ENCODE measurements at places on chromosomes 7 and 10. TPM values are rescaled to one million over a fixed set of nuclear protein-coding genes. Genes with fewer than 3 reads are reported as not detected.

Gene FAM25C
- total RNA-seq, result not detected

Gene ACTR3C
- 3.6 TPM for total RNA-seq

- H3K27ac ChIP-seq, result no peak overlapping the region
- no peak for DNase-seq
- H3K4me1 ChIP-seq, result no peaks in the 10 kb centered on the region
- H3K36me3 ChIP-seq, result no peaks in the 10 kb centered on the region
- no peak overlapping the region for H3K4me3 ChIP-seq
Measured at GRCh38 chr7:11818281-11818680, 13.7 kb downstream of the THSD7A start.

DNA sequence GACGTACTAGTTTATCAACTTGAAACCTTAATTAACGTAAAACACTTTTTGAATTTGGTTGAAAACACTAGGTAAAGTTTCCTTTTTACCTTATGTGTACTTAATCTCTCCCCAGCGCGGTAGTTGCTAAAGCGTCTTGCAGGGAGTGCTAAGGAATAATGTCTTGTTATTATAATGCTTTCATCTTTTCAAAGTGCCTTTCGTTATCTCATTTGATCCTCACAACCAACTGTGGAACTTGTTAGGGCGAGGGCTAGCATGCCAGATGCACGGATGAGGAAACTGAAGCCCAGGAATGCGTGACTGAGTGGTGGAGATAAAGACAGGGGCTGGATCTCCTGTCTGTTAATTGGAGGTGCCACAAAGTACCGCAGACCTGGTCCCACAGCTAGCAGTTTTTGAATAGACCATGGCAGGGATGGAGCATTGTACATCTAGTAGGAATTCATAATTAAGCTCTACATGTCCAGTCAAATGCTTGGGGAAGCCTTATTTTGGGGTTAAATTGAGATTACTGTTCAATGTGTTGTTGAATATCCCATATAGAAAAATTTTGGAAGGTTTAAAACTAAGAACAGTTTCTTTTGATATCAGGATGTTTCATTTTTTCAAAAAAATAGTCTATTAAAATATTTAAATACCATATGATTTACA, 234.3 kb downstream of the SH2D4B start:
- H3K27me3 ChIP-seq, result peaks cover 81% of the 10 kb centered on the region
- no peak overlapping the region for H3K27ac ChIP-seq
- H3K36me3 ChIP-seq, result no peaks in the 10 kb centered on the region
- no peak overlapping the region for H3K4me3 ChIP-seq

DNA sequence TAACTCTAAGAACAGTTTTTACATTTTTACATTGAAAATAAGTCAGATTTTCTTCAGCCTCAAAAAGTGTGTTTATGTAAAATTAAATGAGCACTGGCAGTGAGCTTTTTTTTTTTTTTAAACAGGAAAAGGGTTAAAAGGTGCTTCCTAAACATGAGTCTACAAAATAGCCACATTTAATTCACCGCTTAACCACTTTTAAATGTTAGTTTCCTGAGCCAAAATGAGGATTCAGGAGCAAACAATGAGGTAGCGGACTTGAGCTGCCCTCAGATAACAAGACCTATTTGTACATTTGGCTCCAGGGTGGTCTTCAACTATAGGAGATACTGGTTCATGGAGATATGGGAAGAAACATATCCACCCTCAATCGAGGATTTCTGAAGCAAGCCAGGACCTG, 22.8 kb downstream of the AKR1C3 start:
- no peak overlapping the region for H3K27ac ChIP-seq
- no peaks in the 10 kb centered on the region for H3K4me1 ChIP-seq
- no peak overlapping the region for H3K4me3 ChIP-seq
- DNase-seq, result no peak
- H3K36me3 ChIP-seq, result no peaks in the 10 kb centered on the region

- no peaks in the 10 kb centered on the region for H3K27me3 ChIP-seq
- no peak overlapping the region for H3K27ac ChIP-seq
- DNase-seq, result no peak
- H3K4me1 ChIP-seq, result no peaks in the 10 kb centered on the region
Measured at GRCh38 chr7:40772096-40772495, 637.3 kb downstream of the SUGCT start.

DNA sequence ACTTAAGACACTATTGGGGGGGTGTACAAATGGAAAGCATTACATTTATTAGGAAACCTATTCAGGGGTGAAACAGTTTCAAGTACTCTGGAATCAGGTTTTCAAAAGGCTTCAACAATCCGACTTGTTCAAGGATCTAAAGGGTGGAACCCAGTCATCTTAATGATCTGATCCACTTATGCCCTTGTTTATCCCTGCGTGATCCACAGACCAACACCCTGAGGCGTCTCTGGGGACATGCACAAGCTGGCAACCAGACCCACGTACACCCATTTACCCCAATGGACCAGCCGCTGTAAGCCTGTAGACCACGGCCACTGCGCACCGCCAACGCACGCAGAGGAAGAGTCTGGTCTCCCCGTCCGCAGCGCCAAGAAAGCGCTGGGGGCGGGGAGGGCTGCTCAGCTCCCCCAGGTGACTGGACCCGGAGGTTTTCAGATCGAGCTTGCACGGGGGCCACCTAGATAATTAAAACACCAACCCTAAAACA, 13.4 kb downstream of the HNRNPF start:
- peak overlapping the region; percentile 73 for H3K4me3 ChIP-seq
- peak overlapping the region; percentile 74 for H3K27ac ChIP-seq

Gene INSYN2A
- 0.07 TPM for total RNA-seq

Gene ADAMTS14
- total RNA-seq, result 0.25 TPM

DNA sequence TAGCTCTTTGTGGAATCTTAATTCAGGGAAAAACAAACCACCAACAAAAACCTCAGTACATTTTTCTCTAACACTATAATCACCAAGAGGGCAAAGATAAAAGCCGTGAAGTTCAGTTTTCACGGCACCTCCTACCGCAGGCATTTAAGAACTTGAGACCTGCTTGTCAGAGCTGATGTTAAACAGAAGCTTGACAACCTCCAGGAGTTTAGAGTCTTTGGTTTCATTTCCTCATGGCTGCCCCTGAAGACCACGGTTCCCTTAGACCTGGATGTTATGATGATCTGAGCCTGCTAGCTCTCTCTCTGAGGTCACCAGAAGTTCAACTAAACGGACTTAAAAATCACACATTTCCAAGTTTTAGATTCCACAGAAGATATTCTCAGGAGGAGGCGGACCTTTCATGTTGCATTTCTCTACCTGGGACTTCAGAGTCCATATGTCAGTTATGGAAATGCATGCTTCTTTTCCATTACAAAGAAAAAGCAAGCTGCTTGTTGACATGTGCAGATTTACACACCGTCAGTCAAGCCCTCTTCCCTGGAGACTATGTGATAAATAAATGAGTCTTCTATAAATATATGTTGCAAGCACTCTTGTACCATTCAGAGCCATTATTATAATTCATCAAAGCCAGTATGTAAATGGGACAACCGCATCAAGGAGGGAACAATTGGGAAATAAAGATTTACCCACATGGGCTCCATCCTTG, 258.0 kb downstream of the GFRA1 start:
- no peak overlapping the region for H3K4me3 ChIP-seq
- no peaks in the 10 kb centered on the region for H3K36me3 ChIP-seq
- no peak overlapping the region for H3K27ac ChIP-seq
- no peaks in the 10 kb centered on the region for H3K27me3 ChIP-seq
- H3K4me1 ChIP-seq, result no peaks in the 10 kb centered on the region

Gene CTAGE4
- total RNA-seq, result 26.0 TPM

- no peaks in the 10 kb centered on the region for H3K27me3 ChIP-seq
- H3K36me3 ChIP-seq, result peaks cover 16% of the 10 kb centered on the region
- H3K27ac ChIP-seq, result peak overlapping the region; percentile 78
- peak; percentile 39 for DNase-seq
Measured at GRCh38 chr10:35336921-35337823, 863 bp downstream of the CCNY start.

DNA sequence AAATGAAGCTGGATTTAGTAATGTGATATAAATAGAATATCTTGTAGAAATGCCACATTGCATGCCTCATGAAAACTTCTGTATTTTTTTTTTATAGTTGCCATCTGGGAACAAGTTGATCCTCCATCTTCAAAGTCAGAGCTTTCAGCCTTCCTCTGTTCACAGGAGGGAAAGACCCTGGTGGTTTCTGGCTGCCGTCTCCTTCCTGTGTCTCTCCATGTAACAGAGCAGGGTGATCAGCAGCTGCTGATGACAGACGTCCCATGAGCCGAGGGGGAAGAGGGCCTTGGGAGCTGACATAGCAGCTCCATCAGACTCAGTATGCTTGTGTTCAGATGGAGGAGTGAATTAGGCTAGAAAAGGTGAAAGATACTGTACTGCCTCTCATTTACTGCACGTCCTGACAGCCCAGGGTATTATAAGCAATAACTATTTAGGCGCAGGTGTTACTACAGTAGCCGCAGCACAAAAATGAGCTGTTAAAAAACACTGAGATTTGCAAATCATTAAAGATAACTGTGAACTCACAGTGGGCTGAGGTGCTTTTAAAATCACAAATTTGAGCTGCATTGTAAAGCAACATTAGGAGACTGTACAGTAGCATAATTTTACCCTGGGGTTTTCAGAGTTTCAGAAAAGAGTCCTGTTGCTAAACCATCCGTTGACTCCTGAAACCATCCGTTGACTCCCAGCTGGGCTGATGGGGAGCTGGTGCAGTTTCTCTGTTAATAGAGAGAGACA, 103.3 kb downstream of the CFAP58 start:
- peaks cover 13% of the 10 kb centered on the region for H3K4me1 ChIP-seq
- H3K27me3 ChIP-seq, result no peaks in the 10 kb centered on the region
- H3K27ac ChIP-seq, result peak overlapping the region; percentile 48
- no peaks in the 10 kb centered on the region for H3K36me3 ChIP-seq

Gene LIPK
- not detected for total RNA-seq

Gene TRIM50
- total RNA-seq, result not detected

DNA sequence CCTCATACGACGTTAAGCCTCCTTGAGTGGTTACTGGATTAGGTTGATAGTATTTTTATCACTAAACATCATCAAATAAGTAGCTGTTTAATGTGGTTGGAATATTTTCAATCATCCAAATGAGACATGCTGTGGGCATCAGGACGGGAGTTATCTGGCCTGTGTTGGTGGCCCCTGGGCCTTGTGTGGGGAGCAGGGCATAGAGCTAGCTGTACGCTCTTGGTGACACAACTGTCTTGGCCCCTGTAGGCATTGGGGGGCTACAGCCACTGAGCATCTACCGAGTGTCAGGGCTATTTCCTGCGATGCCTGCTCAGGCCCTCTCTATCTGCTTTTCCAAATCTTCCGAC, 28.3 kb downstream of the BAG3 start:
- H3K36me3 ChIP-seq, result peaks cover 49% of the 10 kb centered on the region
- H3K27ac ChIP-seq, result peak overlapping the region; percentile 92
- no peak overlapping the region for H3K4me3 ChIP-seq
- peaks cover 28% of the 10 kb centered on the region for H3K4me1 ChIP-seq
- peak; percentile 35 for DNase-seq
- H3K27me3 ChIP-seq, result no peaks in the 10 kb centered on the region

DNA sequence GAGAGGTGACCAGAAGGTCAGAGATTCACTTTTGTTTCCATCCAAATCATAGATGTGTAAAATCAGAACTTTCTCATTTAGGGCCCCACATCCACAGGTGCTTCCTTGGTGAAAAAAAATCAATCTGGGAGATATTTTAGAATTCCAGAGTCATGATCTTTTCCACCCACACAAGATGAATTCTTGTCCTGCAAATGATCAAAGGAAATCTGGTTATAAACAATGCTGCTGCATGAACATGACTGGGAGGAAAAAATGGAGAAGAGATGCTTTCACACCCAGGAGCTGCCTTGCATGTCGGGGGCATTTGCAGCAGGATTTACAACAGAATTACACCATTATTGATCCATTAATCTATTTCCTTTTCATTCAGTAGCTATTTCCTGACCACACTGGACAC, 106.5 kb upstream of the TMEM72 start:
- peaks cover 13% of the 10 kb centered on the region for H3K27me3 ChIP-seq
- no peaks in the 10 kb centered on the region for H3K36me3 ChIP-seq
- no peak overlapping the region for H3K4me3 ChIP-seq
- no peak for DNase-seq
- H3K27ac ChIP-seq, result no peak overlapping the region

Gene KLLN
- total RNA-seq, result 0.56 TPM

DNA sequence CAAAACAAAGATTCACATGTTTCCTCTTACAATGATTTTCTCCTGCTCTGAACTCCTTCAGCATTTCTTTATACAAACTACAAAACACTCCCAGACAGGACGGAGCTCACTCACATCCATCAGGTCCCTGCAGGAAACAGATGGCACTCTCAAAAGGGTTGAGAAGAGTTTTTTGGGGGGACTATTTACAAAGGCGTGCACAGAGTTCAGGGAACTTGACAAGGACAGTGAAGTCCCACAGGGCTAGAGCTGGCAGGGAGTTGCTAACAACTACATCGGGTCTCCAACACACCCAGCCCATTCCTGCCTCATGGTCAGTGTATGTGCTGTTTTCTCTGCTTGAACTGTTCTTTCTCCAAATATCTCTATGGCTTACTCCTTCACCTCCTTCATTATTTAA, 24.7 kb upstream of the YAE1 start:
- H3K4me1 ChIP-seq, result no peaks in the 10 kb centered on the region
- DNase-seq, result no peak
- no peaks in the 10 kb centered on the region for H3K36me3 ChIP-seq
- no peak overlapping the region for H3K4me3 ChIP-seq
- H3K27ac ChIP-seq, result no peak overlapping the region

DNA sequence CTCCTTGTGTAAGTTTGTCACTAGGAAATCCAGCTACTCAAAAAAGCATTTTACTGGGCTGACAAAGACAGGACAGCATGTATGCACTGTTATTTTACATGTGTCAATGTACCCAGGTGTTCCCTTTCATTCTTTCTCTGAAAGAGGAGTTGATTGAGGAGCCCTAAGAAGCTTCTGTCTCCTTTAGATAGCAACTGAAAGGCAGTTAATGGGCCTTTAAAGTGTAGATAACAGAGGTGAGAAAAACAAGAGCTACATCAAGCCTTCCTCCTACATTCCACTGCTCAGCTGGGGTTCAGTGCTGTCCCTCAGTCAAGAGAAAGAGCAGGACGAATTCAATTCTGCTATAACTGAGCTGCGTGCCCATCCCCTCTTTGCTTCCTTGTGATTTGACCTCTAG, 12.8 kb upstream of the WIPF3 start:
- no peak overlapping the region for H3K4me3 ChIP-seq
- no peak for DNase-seq
- no peaks in the 10 kb centered on the region for H3K4me1 ChIP-seq
- no peaks in the 10 kb centered on the region for H3K36me3 ChIP-seq
- H3K27me3 ChIP-seq, result peaks cover 24% of the 10 kb centered on the region

DNA sequence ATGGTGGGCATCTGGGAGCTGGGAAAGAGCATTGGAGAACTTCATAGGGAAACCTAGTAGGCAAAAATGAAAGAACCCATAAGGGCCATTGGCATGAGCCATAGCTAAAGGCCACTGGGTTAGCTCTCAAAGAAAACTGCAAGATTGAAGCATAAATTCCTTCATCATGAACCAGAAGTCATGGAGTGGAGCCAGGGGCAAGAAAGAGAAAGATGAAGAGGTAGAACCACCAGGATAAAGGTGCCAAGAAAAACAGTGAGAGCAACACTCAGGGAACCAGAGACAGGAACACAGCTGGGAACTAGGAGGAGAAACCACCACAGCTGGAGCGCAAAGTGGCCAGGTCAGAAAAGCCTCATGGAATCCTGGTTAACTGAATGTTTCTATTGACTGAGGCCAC, 11.5 kb upstream of the SGMS1 start:
- H3K4me3 ChIP-seq, result no peak overlapping the region
- H3K27me3 ChIP-seq, result no peaks in the 10 kb centered on the region
- peak; percentile 67 for DNase-seq
- no peaks in the 10 kb centered on the region for H3K36me3 ChIP-seq
- H3K27ac ChIP-seq, result no peak overlapping the region
- H3K4me1 ChIP-seq, result peaks cover 14% of the 10 kb centered on the region
